GM23248 (cell line): ENCODE measurements at places on chromosomes 1 and 21. TPM values are rescaled to one million over a fixed set of nuclear protein-coding genes. Genes with fewer than 3 reads are reported as not detected.

- H3K4me1 ChIP-seq, result no peaks in the 10 kb centered on the region
- H3K4me3 ChIP-seq, result no peak overlapping the region
- DNase-seq, result no peak
- H3K36me3 ChIP-seq, result no peaks in the 10 kb centered on the region
Measured at GRCh38 chr21:31798842-31799704, 67.2 kb upstream of the SCAF4 start.

DNA sequence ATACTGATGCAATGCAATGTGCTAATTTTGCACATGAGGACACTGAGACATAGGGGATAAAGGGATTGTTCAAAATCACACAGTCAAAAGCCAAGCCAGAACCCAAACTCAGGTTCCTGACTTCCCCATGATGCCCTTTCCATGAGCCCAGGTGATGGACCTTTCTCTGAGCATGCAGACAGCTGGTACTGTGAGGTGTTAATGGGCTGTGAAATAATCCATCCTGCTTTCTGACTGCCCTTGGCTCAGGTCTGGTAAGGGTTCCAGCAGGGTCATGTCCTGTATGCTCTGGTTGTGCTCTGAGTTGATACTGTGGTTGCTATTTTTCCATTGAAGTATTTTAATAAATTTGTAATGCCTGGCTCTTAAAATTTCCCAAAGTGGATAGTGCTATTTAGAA, 50.0 kb downstream of the CNIH3 start:
- no peaks in the 10 kb centered on the region for H3K4me1 ChIP-seq
- H3K4me3 ChIP-seq, result no peak overlapping the region
- no peak overlapping the region for H3K27ac ChIP-seq
- no peaks in the 10 kb centered on the region for H3K27me3 ChIP-seq
- H3K36me3 ChIP-seq, result no peaks in the 10 kb centered on the region

GRCh38 chr21:41121785-41122415, 46.1 kb upstream of the BACE2 start:
- H3K36me3 ChIP-seq, result no peaks in the 10 kb centered on the region
- no peaks in the 10 kb centered on the region for H3K4me1 ChIP-seq
- H3K27me3 ChIP-seq, result peaks cover 34% of the 10 kb centered on the region
- no peak overlapping the region for H3K4me3 ChIP-seq

DNA sequence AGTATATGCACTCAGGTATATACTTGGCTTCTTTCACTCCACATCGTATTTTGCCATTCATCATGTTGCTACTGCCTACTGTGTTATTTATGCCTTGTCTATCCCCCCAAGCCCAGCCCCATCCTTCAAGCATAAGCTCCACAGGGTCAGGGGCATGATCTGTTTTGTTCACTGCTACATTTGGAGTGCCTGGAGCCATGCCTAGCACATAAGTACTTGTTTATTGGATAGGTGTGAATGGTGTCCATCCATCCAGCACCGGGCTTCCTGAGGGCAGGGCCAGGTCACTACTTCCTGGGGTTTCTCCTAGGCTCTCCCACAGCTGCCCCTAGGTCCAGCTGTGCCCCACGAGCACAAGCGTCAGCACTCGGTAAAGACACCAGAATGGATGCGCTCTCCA, 289.0 kb upstream of the VAMP3 start:
- no peaks in the 10 kb centered on the region for H3K36me3 ChIP-seq
- no peak for DNase-seq
- H3K4me1 ChIP-seq, result peaks cover 9% of the 10 kb centered on the region
- no peaks in the 10 kb centered on the region for H3K27me3 ChIP-seq
- H3K4me3 ChIP-seq, result no peak overlapping the region

GRCh38 chr1:241413386-241413785, 56.4 kb upstream of the RGS7 start:
- H3K27ac ChIP-seq, result no peak overlapping the region
- DNase-seq, result peak; percentile 88
- H3K36me3 ChIP-seq, result no peaks in the 10 kb centered on the region
- H3K4me3 ChIP-seq, result no peak overlapping the region

DNA sequence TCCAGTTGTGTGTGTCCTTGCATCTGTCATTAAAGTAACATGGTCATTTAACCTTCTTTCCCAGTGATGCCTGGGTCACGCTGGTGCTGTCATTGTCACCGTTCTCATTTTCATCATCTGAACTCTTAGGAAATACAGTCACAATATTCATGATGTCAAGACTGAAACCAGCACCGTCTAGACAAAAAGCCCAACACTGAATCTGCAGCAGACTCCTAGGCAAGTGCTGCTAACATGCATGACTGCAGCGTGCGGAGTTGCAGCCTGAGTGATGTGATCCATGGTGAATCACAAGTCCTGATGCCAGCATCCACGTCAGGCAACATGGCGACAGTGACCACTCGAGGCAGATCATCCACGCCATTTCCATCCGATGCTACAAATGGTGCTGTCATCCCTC, 37.6 kb downstream of the MRPL37 start:
- H3K27ac ChIP-seq, result no peak overlapping the region
- no peak for DNase-seq
- no peaks in the 10 kb centered on the region for H3K27me3 ChIP-seq
- H3K4me1 ChIP-seq, result no peaks in the 10 kb centered on the region
- H3K4me3 ChIP-seq, result no peak overlapping the region
- H3K36me3 ChIP-seq, result peaks cover 11% of the 10 kb centered on the region; the same call in 1 of the 2 replicates

GRCh38 chr1:38235705-38236104, 189.1 kb upstream of the POU3F1 start:
- peak; percentile 40 for DNase-seq
- H3K27me3 ChIP-seq, result peaks cover 18% of the 10 kb centered on the region; the same call in 1 of the 2 replicates
- H3K4me3 ChIP-seq, result no peak overlapping the region
- no peak overlapping the region for H3K27ac ChIP-seq
- H3K36me3 ChIP-seq, result no peaks in the 10 kb centered on the region

GRCh38 chr21:46079352-46080170, 18.4 kb upstream of the COL6A2 start:
- peak; percentile 98 for DNase-seq
- H3K27me3 ChIP-seq, result no peaks in the 10 kb centered on the region
- H3K36me3 ChIP-seq, result no peaks in the 10 kb centered on the region

GRCh38 chr1:34690269-34690668, 64.6 kb upstream of the GJB5 start:
- H3K4me3 ChIP-seq, result no peak overlapping the region
- peaks cover 34% of the 10 kb centered on the region for H3K27me3 ChIP-seq
- H3K36me3 ChIP-seq, result no peaks in the 10 kb centered on the region
- no peaks in the 10 kb centered on the region for H3K4me1 ChIP-seq
- no peak overlapping the region for H3K27ac ChIP-seq
- DNase-seq, result no peak

DNA sequence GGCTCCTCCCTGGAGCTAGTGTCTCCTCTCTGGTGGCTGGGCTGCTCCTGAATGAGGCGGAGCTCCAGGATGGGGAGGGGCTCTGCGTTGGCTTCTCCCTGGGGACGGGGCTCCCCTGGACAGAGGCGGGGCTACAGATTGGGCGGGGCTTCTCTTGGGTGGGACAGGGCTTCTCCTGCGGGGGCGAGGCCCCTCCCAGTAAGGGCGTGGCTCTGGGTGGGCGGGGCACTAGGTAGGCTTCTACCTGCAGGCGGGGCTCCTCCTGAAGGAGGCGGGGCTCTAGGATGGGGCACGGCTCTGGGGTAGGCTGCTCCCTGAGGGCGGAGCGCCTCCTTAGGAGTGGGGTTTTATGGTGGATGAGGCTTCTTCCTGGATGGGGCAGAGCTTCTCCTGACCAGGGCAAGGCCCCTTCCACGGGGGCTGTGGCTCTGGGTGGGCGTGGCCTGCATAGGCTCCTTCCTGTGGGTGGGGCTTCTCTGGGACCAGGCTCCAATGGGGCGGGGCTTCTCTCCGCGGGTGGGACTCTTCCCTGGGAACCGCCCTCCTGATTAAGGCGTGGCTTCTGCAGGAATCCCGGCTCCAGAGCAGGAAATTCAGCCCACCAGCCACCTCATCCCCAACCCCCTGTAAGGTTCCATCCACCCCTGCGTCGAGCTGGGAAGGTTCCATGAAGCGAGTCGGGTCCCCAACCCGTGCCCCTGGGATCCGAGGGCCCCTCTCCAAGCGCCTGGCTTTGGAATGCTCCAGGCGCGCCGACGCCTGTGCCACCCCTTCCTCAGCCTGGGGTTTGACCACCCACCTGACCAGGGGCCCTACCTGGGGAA, 22.7 kb upstream of the ARF1 start:
- H3K27ac ChIP-seq, result no peak overlapping the region
- H3K4me1 ChIP-seq, result no peaks in the 10 kb centered on the region
- H3K27me3 ChIP-seq, result peaks cover 60% of the 10 kb centered on the region
- no peak overlapping the region for H3K4me3 ChIP-seq

DNA sequence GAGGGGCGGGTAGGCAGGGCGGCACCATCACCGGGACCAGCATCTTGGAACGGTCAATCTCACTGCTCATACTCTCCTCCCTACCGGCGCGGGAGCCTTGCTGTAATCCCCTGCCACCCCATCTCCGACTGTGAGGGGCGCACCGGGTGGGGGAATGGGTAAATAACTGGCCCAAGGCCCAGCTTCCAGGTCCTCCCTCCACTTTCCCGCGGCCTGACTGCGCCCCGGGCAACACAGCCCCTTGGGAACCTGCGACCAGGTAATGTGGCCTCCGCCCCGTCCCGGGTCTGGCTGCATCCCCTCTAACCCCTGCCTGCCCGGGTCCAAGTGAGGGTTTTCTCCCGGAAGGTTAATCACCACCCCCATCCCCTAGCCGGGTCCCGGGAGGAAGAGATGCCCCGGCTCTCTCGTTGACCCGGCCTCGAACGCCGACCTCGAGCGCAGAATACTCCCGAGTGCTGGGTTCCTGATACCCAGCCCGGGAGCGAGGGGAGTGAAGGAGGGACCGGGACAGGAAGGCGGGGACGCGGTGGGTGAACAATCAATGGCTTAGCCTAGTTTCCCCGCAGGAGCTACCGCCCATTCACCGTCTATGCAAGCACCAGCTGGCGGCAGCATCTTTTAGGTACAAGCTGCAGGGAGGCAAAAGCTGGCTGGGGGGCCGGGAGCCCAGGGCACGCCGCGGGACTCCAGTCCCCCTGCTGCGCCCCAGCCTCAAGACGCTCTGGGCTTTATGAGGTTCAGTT, 5.9 kb upstream of the LHX9 start:
- DNase-seq, result peak; percentile 42
- H3K4me1 ChIP-seq, result 0 out of 2 replicates have a peak, but pooled peaks cover 8% of the 10 kb centered on the region
- no peak overlapping the region for H3K4me3 ChIP-seq
- peaks cover 83% of the 10 kb centered on the region for H3K27me3 ChIP-seq

- H3K4me1 ChIP-seq, result no peaks in the 10 kb centered on the region; the same call in 1 of the 2 replicates
- H3K27me3 ChIP-seq, result no peaks in the 10 kb centered on the region
- no peak overlapping the region for H3K27ac ChIP-seq
- H3K36me3 ChIP-seq, result no peaks in the 10 kb centered on the region
Measured at GRCh38 chr1:65494671-65495070, 74.2 kb downstream of the LEPR start.

DNA sequence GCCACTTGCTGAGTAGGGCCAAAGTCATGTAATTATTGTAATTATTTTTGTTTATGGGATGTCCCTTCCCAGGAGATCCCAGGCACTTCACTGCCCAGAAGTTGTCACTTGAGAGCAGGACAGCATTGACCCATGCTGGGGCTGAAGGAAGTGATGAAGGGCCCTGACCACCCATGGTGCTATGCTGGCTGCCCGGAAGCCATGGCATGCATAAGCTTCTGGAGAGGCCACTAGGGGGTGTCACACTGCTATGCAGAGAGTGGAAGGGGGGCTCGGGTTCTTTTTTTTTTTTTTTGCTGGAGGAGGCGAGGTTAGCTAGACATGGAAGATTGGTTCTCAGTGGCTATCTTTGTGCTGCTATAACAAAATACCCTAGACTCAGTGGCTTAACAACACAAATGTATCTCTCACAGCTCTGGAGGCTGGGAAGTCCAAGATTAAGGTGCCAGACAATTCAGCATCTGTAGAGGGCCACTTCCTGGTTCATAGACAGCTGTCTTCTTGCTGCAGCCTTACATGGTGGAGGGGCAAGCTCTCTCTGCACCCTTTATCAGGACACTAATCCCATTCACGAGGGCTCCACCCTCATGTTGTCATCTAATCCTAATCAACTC, 84.9 kb downstream of the CNIH3 start:
- H3K36me3 ChIP-seq, result no peaks in the 10 kb centered on the region
- peak; percentile 58 for DNase-seq
- H3K27me3 ChIP-seq, result no peaks in the 10 kb centered on the region
- H3K27ac ChIP-seq, result no peak overlapping the region

DNA sequence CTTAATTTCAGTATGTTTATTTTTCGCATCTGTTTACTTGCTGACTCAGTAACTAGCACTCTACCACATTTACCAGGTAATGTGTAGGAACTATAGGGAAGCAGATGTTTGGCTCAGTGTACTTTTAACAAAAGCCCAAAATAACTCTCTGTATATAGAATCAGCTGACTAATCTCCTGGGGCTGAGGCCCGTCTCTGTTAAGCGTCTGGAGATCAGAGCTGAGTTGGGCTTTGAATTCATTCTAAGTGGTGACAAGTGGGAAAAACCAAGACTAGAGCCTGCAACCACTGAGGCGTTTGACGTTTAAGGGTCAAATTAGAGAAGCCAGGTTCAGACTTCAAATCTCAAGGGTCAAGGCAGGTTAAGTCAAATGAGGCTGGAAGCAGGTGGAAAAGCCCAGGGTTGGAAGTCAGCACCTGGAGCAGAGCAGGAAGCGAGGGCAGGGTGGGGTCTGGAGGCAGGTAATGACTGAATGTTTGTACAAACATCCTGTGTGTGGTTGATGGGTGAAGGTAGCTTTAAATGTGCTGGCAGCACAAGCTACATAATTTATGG, 56.8 kb upstream of the LYST start:
- H3K36me3 ChIP-seq, result no peaks in the 10 kb centered on the region
- no peak for DNase-seq
- peaks cover 31% of the 10 kb centered on the region for H3K4me1 ChIP-seq

- H3K36me3 ChIP-seq, result no peaks in the 10 kb centered on the region
- H3K27me3 ChIP-seq, result no peaks in the 10 kb centered on the region
- no peaks in the 10 kb centered on the region for H3K4me1 ChIP-seq
- H3K27ac ChIP-seq, result no peak overlapping the region
Measured at GRCh38 chr1:34140011-34140676, 24.9 kb downstream of the CSMD2 start.

GRCh38 chr21:34693192-34693810, 24.5 kb downstream of the CLIC6 start:
- H3K36me3 ChIP-seq, result no peaks in the 10 kb centered on the region
- no peak overlapping the region for H3K27ac ChIP-seq
- H3K27me3 ChIP-seq, result no peaks in the 10 kb centered on the region
- no peak overlapping the region for H3K4me3 ChIP-seq
- DNase-seq, result peak; percentile 81

Gene METTL18
- polyA plus RNA-seq, result 6.9 and 8.2 TPM in 2 replicates

Gene AQP10
- not detected in 2 replicates for polyA plus RNA-seq

Gene TCP10L
- not detected in 2 replicates for polyA plus RNA-seq

Gene PLA2G2C
- not detected in 2 replicates for polyA plus RNA-seq

Gene HES2
- not detected in 2 replicates for polyA plus RNA-seq

Gene UBE2U
- polyA plus RNA-seq, result not detected in 2 replicates

Gene C8B
- polyA plus RNA-seq, result not detected in 2 replicates

Gene KLHL21
- 16.6 and 17.7 TPM in 2 replicates for polyA plus RNA-seq

Gene ZCCHC17
- polyA plus RNA-seq, result 65.6 and 66.8 TPM in 2 replicates

Gene LCE1A
- polyA plus RNA-seq, result not detected in 2 replicates

Gene CD101
- polyA plus RNA-seq, result not detected in 2 replicates

Gene OR2T2
- polyA plus RNA-seq, result not detected in 2 replicates
